ENCODE measurements at places on chromosomes 3 and 15. TPM values are rescaled to one million over a fixed set of nuclear protein-coding genes. Genes with fewer than 3 reads are reported as not detected.

ILDR1 gene
- 1.6 TPM for total RNA-seq

SLC51A gene
- 9.8 TPM for total RNA-seq

HES1 gene
- total RNA-seq, result 12.2 TPM

- H3K27me3 ChIP-seq, result no peaks in the 10 kb centered on the region
- H3K27ac ChIP-seq, result no peak overlapping the region
- H3K36me3 ChIP-seq, result no peaks in the 10 kb centered on the region
- no peak for DNase-seq
These were observed 189.1 kb upstream of the ALCAM start for GRCh38 chr3:105177576-105177975.

DNA sequence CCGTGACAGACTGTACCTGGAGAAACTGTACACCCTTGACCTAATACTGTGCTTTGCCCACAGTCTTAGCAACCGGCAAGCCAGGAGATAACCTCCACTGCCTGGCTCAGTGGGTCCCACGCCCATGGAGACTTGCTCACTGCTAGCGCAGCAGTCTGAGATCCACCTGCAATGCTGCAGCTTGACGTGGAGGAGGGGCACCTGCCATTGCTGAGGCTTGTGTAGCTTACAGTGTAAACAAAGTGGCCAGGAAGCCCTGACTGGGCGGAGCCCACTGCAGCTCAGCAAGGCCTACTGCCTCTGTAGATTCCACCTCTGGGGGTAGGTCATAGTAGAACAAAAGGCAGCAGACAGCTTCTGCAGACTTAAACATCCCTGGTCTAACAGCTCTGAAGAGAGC is 189.3 kb downstream of the EDEM1 start:
- no peak overlapping the region for H3K27ac ChIP-seq
- H3K4me1 ChIP-seq, result no peaks in the 10 kb centered on the region
- H3K27me3 ChIP-seq, result no peaks in the 10 kb centered on the region
- peak; percentile 7 for DNase-seq

DNA sequence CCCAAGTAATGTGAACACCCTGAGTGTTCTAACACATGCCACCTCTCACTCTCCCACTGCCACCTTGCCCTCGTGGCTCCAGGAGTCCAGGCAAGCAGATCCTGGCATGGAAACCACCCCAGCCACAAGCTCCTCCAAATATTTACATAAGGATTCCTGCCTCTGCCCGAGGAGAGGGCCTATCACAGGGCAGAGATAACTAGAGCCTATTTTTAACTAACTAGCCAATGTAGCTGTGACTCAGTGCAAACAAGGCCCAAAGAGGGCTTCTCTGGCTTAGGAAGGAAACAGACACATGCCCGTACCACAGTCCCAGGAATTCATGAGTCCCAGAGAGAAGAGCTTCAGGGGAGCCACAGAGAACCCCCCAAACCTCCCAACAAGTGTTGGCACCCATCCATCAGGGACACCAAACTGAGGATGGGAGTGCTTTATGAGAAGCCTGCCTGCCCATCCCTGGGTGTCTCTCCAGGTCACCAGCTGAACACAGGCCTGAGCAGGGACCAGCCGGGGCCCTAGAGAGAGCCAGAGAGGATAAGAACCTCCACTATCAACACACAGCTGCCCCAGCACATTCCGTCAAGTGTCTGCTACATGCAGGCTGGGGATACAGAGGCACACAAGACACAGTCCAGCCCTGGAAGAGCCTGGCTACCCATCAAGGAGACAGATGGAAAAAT is 9.2 kb downstream of the FYCO1 start:
- no peak overlapping the region for H3K27ac ChIP-seq
- peaks cover 28% of the 10 kb centered on the region for H3K36me3 ChIP-seq
- H3K4me1 ChIP-seq, result peaks cover 4% of the 10 kb centered on the region
- H3K27me3 ChIP-seq, result no peaks in the 10 kb centered on the region

DNA sequence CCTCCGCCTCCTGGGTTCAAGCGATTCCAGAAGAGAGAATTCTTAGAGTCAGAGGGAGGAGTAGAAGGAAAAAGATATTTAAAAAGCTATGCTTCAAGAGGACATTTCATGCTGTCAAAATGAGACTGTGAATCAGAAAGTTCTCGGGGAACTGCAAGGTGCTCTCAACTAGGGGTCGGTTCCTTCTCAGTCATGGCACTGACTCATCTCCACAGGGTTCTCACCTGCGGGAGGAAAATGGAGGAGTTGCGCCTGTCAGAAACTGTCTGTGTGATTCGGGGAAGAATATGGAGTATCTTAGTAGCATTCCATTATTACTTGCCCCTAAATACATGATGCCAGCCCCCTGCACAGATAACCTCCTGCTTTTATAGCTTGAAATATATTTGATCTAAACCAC is 47.4 kb downstream of the APH1B start:
- H3K4me3 ChIP-seq, result no peak overlapping the region
- H3K4me1 ChIP-seq, result peaks cover 1% of the 10 kb centered on the region
- no peaks in the 10 kb centered on the region for H3K36me3 ChIP-seq
- no peaks in the 10 kb centered on the region for H3K27me3 ChIP-seq
- DNase-seq, result no peak

- H3K27me3 ChIP-seq, result no peaks in the 10 kb centered on the region
- no peaks in the 10 kb centered on the region for H3K36me3 ChIP-seq
- no peak for DNase-seq
- no peak overlapping the region for H3K27ac ChIP-seq
These were observed 37.0 kb downstream of the CMTM8 start for GRCh38 chr3:32275506-32275905.
